ENCODE measurements at places on chromosomes 6 and 20.
A peak's percentile ranks its signal among the peaks of the same experiment; 100 is the strongest.

GRCh38 chr6:106519460-106520394 lies 109.6 kb downstream of the RTN4IP1 start:
- DNase-seq: peak; percentile 37

- DNase-seq: no peak
Measured at GRCh38 chr6:110556317-110557110, 80.1 kb upstream of the SLC22A16 start.

- DNase-seq: no peak
Measured at GRCh38 chr20:58621906-58622548, 29.1 kb upstream of the STX16 start.

GRCh38 chr6:106287215-106287614 lies 38.3 kb downstream of the ATG5 start:
- no peak for DNase-seq

- DNase-seq: no peak
Measured at GRCh38 chr6:1267057-1267732, 44.7 kb upstream of the FOXQ1 start.

GRCh38 chr6:165637586-165637985 lies 25.5 kb downstream of the PDE10A start:
- DNase-seq: no peak

DNA sequence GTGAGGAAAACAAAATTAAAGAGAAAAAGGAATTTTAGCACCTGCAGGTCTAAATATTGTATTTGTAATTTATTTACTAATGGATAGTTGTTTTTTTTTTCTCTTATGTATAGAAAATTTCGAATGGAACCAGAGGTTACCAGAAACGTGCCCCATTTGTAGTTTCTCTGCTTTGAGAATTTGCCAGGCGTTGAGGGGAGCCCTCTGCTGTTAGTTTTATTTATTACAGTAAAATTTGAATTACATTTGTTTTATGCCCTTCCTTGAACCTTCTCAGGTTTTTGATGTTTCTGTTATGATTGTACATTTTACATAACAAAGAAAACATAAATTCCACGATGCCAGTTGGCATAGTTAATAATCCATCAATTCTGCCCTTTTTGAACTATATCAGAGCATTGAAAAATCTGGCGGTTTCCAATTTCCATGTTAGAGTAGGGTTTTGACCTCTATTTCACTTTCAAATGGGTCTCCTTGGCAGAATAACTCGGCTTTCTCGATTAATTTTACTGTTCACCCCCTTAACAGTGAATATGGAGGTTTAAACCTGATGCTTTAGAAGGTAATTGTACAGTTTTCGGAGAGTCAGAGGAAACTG lies 35.1 kb upstream of the RFPL4B start:
- DNase-seq: peak; percentile 23

GRCh38 chr20:47950124-47950912 lies 165.0 kb upstream of the SULF2 start:
- DNase-seq: no peak

DNA sequence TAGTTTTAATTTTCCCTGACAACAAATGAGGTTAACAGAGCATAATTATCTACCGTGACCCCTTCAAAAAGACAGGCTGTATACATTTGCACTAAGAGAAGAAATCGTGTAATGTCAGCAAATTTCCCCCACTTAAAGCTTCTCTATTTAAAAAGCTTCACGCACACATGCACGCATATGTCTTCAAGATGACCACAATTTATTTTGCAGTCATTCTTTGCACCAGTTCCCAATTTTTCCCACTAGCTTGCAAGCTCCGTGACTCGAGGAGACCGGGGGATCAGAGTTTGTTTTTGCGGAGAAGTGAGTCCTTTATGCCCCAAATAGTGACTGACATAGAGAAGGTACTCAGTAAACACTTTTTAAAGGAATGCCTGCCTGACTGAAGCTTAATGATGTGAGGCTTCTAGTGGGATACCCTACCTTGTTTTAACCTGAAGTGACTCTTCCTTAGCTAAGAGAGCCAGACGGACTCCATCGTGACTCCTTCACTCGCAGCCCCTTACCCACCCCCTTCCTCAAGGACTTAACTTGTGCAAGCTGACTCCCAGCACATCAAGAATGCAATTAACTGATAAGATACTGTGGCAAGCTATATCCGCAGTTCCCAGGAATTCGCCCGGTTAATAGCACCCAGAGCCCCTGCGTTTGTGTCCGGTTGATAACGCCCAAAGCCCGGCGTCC lies 9.3 kb upstream of the NQO2 start:
- DNase-seq: no peak

- DNase-seq: no peak
Measured at GRCh38 chr6:121925024-121925423, 474.4 kb upstream of the HSF2 start.

GRCh38 chr20:4569092-4569491 lies 152.6 kb upstream of the PRND start:
- DNase-seq: no peak

GRCh38 chr20:54063580-54063979 lies 6.8 kb downstream of the BCAS1 start:
- DNase-seq: no peak

- DNase-seq: no peak
Measured at GRCh38 chr6:152426276-152426675, 210.9 kb downstream of the SYNE1 start.

GRCh38 chr6:72651174-72651573 lies 29.3 kb downstream of the KCNQ5 start:
- no peak for DNase-seq

- DNase-seq: no peak
Measured at GRCh38 chr6:133262804-133263203, 21.6 kb downstream of the EYA4 start.

- no peak for DNase-seq
Measured at GRCh38 chr6:132365281-132365907, 35.9 kb downstream of the MOXD1 start.

GRCh38 chr6:70107852-70108629 lies 194.8 kb downstream of the COL9A1 start:
- peak; percentile 15 for DNase-seq

GRCh38 chr6:21371676-21372171 lies 221.8 kb upstream of the SOX4 start:
- DNase-seq: no peak

- DNase-seq: no peak
Measured at GRCh38 chr6:30508890-30509736, 19.8 kb downstream of the HLA-E start.

- no peak for DNase-seq
Measured at GRCh38 chr6:38262026-38262425, 377.7 kb downstream of the BTBD9 start.

DNA sequence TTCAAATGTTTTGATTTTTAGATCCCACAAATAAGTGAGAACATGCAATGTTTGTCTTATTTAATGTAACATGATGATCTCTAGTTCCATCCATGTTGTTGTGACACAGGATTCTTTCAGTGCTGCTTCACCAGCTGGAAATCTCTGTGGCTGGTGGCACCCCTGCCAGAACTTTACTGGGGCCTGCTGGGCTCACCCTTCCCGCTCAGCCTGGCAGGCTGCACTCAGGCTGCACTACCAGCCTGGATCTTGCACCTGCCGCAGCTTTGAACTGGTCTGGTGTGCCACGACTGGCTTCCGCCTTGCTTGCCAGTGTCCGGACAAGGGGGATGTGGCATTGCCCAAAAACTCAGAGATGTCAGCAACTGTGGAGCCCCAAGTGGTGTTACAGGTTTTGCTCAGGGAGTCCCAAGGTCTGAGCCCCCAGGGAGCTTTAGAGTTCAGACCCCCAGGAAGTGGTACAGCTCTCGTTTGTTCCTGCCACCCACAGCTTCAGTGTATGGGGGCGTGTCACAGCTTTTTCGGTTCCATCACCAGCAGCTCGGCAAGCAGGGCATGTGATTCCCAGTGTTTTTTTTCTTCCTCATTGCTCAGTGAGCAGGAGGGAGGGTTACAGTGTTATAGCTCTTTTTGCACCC lies 72.3 kb upstream of the SYNCRIP start:
- DNase-seq: no peak

DNA sequence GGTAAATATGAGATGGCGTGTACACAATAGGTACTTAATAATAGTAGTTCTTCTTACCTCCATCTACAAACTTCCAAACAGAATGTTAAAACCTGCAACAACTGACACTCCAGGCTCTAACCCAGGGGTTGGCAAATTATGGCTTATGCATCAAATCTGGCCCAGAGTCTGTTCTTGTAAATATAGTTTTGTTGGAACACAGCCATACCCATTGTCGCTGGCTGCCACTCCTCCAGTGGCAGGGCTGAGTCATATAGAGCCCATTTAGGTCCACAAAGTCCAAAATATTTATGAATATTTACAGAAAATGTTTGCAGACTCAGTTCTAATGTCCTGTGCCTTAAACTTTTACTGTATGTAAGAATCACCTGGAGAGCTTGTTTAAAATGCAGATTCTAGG lies 69.9 kb upstream of the BTBD3 start:
- DNase-seq: no peak

GRCh38 chr20:24531631-24532419 lies 62.4 kb downstream of the SYNDIG1 start:
- DNase-seq: no peak

- DNase-seq: no peak
Measured at GRCh38 chr20:63174309-63175037, 41.5 kb downstream of the YTHDF1 start.

DNA sequence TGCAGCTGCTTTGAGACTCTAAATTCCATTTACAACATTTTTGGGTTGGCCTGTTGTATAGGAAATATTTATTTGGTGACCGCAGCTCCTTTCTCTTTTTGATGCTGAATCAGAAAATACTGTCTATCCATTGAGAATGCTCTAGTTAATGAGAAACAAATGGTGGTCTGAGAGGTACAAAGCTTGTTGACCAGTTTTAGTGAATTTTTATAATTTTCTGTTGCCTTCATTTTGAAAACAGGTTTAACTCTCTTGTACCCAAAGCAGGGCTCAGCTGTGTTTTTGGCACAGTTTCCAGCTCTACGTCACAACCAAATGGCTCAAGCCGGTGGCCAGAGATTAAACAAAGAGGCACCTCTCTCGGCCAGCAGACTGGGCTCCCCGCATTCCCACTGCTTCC lies 113.2 kb downstream of the FNDC1 start:
- DNase-seq: no peak

DNA sequence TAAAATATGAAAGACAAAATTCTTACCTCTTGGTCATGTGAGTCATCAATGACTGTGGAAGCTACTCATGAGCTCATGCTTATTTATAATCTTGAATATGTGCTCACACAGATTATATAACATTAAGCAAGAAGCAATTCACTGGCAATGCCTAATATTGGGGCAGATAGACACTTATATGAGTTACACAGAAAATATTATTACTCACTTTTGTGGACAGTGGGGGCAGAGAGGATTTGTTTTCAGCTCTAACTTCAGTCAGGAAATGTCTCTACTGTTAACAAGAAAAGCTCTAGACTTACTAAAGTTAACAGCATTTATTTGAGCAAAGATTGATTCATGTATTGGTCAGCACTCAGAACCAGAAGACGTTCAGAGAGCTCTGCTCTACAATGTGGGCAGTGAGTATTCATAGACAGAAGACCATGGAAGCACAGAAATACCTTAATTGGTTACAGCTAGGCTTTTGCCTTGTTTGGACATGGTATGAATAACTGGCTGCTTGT lies 85.8 kb upstream of the AHI1 start:
- DNase-seq: no peak

GRCh38 chr6:31178143-31179041 lies 7.9 kb upstream of the POU5F1 start:
- no peak for DNase-seq

GRCh38 chr20:5045906-5046305 lies 44.6 kb upstream of the SLC23A2 start:
- no peak for DNase-seq

GRCh38 chr6:6317825-6318733 lies 2.4 kb downstream of the F13A1 start:
- no peak for DNase-seq

DNA sequence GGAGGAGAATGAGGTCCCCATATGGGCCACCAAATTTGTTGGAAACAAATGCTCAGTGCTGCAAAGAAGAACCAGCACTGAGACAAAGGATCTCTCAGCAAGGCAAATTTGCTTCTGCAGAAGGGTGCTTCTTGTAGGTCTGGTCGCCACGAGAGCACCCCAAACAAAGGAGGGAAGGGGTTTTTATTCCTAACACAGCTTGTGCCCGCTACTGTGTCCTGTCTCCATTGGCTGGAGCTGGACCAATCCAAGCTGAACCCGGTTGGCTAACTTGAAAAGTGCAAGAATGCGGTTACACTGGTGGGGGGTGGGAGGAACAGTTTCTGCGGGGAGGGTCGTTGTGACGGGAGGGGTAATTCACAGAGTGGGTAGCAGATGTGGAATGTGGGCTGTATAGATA lies 54.1 kb upstream of the TULP1 start:
- DNase-seq: no peak

DNA sequence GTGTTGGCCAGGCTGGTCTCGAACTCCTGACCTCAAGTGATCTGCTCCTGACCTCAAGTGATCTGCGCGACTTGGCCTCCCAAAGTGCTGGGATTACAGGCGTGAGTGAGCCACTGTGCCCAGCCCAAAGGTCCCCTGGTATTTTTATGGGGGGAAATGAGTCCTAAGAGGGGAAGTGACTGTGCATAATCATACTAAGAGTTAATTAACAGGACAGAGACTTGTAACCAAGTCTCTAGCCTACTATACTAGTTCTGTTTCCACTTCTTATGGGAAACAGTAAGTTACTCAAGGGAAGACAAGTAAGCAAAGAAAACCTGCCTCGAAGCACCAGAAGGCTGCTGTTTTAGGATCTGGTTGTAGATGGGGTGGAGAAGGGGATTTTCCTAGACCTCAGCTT lies 27.9 kb downstream of the TCF15 start:
- no peak for DNase-seq

GRCh38 chr20:64110411-64111068 lies 3.2 kb upstream of the NPBWR2 start:
- no peak for DNase-seq

DNA sequence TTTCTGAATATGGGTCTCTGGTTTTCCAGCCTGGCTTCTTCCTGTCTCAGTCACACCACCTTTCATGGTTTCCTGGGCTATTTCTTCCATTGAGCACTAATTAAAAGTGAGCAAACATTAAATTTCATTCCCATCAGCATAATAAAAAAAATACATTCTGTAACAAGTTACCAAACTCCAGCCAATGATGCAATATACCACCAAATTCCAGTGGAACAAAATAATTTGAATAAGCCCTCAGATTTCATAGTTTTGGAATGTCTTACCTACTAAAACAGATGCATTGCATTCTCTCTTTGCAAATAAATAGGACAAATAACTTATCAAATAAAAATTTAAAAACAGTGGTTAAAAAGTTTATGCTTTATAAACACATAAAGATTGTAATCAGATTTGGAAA lies 97.8 kb upstream of the PRDM1 start:
- no peak for DNase-seq

Measured in germinal center (tissue), 1 donor.